Ecto neural progenitor cell (in vitro differentiated cells): ENCODE measurements at places on chromosomes 3 and 15.
A peak's percentile ranks its signal among the peaks of the same experiment; 100 is the strongest.

DNA sequence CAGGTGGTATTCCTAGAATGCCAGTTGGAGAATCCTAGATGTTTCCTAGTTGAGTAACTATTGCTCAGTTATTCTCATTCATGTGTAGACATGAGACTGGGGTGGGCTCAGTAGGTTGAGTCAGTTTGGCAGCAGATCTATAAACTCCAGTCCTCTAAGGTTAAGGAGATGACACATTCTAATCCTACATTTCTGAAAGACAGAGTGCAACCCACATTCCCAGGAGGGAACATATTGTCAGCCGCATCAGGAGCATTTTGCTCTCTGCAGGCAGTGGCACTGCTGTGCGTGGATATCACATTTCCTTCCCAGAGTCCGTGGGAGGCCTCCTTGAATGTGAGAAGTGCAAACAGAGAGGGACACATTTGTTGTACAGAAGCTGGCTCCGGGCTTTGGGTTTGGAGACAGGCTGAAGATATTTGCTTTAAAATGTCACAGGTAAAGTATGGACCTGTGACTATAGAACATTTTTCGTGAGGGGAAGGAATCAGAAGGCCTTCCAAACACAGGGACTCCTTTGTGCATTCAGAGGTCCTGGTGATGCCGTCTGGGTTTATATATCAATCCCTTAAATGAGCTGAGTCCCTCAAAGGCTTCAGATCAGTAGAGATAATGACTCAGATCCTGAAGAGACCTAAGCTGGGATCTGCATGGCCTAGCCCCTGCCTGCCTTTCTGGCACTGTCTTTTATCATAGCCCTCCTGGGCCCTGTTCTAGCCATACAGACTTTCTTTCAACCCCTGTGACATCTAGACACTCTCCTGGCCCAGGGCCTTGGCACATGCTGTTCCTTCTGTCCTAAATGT lies 156.5 kb downstream of the CADPS start:
- DNase-seq: no peak

GRCh38 chr3:32782407-32782806 lies 35.4 kb upstream of the TRIM71 start:
- no peak for DNase-seq

DNA sequence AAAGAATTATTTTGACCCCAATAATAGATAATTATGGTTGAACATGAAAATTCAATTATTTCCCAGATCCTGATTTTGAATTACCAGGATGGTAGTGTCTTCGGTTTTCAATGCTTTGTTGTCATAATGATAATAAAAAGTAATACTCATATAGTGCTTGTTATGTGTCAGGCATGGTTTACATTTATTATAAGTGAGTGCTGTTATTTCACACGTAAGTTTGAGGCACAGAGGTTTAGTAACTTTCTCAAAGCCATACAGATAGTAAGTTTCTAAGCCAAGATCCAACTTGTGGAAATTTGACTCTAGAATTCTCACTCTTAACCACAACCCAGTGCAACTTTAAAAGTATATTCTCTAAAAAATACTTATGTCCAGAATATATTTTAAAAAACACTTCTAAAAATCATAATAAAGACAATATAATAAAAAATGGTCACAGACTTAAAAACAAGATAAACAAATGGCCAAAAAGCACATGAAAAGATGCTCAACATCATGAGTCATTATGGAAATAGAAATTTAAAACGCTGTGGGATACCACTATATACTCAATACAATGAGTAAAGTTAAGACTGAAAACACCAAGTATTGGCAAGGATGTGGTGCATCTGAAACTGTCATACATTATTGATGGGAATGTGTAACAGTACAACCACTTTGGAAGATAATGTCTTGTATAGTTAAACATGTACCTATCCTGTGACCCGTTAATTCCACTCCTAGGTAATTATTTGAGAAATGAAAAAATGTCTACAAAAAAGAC lies 45.2 kb downstream of the SPRED1 start:
- no peak for DNase-seq

- DNase-seq: no peak
Observed at GRCh38 chr15:91839867-91840266, 13.6 kb upstream of the SLCO3A1 start.

DNA sequence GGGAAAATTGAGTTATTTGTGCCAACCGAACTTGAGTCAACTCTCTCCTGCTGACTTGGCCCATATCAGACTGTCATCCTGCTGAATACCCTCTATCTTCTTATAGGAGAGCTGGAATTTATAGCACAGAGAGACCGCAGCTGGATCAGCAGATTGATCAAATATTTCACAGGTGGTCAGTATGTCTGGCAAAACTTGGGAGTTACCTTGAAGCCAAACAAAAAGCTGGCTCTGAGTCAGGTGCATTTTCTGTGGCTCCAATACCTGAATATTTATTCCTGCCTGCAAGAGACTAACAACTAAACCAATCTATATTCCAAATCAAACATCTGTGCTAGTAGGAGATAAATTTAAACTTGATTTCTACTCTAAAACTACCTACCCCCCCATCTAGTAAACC lies 752.1 kb upstream of the ALCAM start:
- no peak for DNase-seq

- DNase-seq: no peak
Observed at GRCh38 chr15:38128921-38129320, 123.7 kb upstream of the SPRED1 start.

- DNase-seq: no peak
Observed at GRCh38 chr3:178802993-178803693, 266.9 kb downstream of the KCNMB2 start.

GRCh38 chr3:120200493-120201235 lies 84.4 kb downstream of the GPR156 start:
- no peak for DNase-seq

DNA sequence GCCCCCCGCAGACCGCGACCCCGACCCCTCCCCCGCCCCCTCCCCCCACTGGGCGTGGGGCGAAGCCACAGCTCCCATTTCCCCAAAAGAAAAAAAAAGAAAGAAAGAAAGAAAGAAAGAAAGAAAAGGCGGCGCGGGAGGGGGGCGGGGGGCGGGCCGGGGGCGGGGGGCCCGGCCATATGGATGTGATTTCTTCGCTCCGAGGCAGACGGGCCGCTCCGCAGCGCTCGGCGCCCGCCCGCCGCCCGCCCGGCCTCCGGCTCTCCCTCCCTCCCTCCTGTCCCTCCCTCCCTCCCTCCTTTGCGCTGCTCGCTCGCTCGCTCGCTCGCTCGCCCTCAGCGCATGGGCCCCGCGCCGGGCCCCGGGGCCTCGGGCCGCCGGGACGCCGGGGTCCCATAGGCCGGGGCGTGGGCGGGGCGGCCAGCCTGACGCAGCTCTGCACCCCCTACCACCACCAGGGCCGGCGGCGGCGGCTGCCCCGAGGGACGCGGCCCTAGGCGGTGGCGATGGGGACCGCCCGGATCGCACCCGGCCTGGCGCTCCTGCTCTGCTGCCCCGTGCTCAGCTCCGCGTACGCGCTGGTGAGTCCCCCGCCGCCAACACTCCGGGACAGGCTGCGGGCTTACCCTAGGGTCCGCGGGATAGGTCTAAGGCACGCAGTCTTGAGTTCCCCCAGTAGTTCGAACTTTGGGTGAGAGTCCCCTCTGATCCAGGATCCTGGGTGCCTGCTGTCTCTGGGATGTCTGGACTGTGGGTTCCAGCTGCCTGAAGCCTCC lies 5.7 kb downstream of the PTH1R start:
- DNase-seq: peak; percentile 67

- DNase-seq: no peak
Observed at GRCh38 chr3:112817797-112818196, 28.9 kb downstream of the CD200R1L start.
